ENCODE measurements at places on chromosomes 5 and 9.

- no peak for DNase-seq
Observed at GRCh38 chr9:17065062-17065461, 69.8 kb upstream of the CNTLN start.

GRCh38 chr9:90921969-90922368 is 120.3 kb downstream of the SYK start:
- DNase-seq = no peak

- DNase-seq = no peak
Observed at GRCh38 chr9:35436933-35437332, 53.0 kb upstream of the RUSC2 start.

GRCh38 chr5:170330568-170331054 is 33.0 kb upstream of the LCP2 start:
- no peak for DNase-seq

GRCh38 chr5:82982846-82983245 is 94.3 kb downstream of the TMEM167A start:
- no peak for DNase-seq

GRCh38 chr5:149322518-149322917 is 22.8 kb upstream of the GRPEL2 start:
- DNase-seq = no peak

DNA sequence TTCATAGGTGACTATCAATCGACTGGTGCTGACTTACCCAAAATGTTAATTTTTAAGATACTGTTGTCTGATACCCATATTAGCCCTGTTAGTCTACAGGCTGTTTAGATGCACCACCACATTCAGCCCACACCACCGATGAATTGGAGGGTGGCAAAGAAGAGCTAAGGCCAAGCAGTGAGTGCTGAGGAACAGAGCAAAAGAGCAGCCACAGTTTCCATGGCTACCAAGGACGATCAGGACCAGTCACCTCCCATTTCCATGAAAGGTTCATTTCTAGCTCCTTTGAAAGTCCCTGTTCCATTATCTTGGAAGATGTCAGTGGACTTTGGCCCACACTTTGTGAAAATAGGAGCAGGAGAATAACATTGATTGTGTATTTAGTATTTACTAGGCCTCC is 362.9 kb downstream of the TRIM32 start:
- no peak for DNase-seq

- no peak for DNase-seq
Observed at GRCh38 chr5:171820561-171820960, 34.9 kb downstream of the SMIM23 start.

DNA sequence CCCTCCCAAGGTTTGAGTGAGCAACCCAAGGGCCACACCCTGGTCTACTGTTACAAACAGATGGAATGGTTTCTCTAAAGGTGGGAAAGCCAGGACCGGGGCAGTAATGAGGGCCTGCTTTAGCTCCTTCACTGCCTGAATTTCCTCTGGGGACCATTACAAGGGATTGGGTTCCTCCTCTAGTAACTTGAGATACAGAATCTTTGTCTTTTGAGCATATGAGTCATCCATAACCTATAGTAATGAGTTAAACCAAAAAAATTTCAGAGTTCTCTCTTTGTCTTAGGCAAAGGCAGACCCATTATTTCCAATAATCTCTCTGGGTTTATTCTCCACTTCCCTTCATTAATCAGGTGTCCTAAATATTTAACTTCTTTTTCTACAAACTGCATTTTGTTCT is 618.8 kb downstream of the HINT1 start:
- peak; percentile 8 for DNase-seq

DNA sequence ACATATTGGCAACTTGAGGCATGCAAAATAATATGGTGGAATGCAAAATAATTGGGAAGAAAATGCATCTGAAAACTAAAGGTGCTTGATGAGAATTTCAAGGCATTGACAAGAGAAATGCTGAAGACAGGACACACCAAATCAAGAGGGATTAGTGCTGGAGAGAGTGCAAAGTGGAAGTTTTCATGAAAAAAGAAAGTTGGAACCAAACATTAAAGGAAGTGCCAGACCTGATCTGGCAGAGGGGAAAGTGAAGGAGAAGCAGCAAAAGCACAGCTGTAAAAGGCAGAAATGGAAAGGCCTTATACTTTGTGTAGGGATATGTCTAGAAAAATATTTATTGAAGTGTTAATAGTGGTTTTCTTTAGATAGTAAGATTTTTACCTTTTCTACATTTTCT is 35.3 kb upstream of the FYB1 start:
- no peak for DNase-seq

GRCh38 chr5:175104677-175105076 is 339.3 kb downstream of the DRD1 start:
- DNase-seq = no peak

- DNase-seq = peak; percentile 34
Observed at GRCh38 chr9:26058111-26058895, 380.1 kb upstream of the TUSC1 start.

DNA sequence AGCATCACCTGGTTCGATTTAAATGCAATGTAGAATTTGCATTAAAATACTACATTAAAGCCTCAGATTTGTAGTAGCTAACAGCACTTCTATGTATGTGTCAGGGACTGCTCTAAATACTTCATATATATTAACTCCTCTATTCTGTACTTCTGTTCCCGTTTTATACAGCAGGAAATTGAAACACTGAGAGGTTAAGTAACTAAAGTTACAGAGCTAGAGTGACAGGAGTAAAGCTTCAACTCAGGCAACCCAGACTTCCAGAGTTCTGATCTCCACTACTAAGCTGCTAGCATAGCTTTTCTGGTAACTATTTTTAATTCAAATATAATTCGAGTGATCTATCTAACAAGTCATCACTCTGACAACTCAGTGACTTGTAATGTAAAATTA is 619 bp upstream of the APC start:
- DNase-seq = peak; percentile 6

- DNase-seq = no peak
Observed at GRCh38 chr5:151208481-151208914, 15.4 kb downstream of the CCDC69 start.

- no peak for DNase-seq
Observed at GRCh38 chr5:96747720-96748119, 60.0 kb downstream of the ERAP1 start.

DNA sequence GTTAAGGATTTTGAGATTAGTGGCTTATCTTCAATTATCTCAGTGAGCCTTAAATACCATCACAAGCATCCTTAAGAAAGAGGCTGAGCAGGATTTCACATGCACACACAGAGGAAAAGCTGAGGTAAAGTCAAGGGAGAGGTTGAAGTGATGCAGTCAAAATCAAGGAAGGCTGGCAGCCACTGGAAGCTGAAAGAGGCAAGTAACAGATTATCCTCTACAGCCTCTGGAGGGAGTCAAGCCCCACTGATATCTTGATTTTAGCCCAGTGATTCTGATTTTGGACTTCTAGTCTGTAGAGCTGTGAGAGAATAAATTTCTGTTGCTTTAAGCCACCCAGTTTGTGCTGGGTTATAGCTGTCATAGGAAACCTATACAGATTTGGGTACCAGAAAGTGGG is 80.1 kb downstream of the ANKRD31 start:
- DNase-seq = peak; percentile 4

- peak; percentile 99 for DNase-seq
Observed at GRCh38 chr5:169695919-169696490, 58.9 kb downstream of the DOCK2 start.

DNA sequence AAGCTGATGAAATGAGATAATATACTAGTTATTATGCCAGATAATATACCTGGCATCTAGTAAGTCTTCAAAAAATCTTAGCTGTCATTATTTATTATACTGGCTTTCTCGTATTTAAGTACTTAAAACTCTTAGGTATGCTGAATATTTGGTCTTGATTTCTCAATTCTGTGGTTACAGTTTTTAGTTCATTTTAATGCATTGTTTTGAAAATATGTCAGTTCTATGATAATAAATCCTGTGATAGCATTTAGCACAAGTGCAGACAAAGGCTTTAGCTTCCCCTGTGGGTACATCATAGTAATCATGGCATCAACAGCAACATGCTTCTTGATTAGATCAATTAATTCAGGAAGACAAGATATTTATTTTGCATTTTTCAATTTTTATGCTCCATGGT is 133.0 kb downstream of the SMC2 start:
- DNase-seq = peak; percentile 20

DNA sequence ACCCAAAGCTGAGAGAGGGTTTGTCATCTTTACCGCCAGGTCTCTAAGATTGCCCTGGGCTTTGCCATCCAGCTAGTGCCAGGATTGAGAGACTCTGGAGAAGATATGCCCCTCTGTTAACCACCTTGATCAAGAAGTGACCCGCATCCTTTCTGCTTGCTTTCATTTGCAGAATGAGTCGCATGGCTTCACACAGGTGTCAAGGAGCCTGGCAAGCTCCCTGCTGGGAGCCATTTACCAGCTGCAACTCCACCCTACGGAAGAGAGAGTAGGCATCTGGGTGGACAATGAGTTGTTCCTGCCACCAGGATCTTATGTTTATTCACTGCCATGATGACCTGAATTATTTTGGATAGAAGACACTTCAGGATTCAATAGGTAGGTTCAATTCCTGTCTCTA is 43.0 kb downstream of the HSD17B3 start:
- DNase-seq = no peak

- no peak for DNase-seq
Observed at GRCh38 chr9:88143179-88143578, 4.9 kb upstream of the SPATA31C2 start.

GRCh38 chr5:139631520-139632165 is 16.5 kb upstream of the CXXC5 start:
- no peak for DNase-seq

- DNase-seq = peak; percentile 96
Observed at GRCh38 chr5:172412724-172413286, 41.5 kb downstream of the SH3PXD2B start.

DNA sequence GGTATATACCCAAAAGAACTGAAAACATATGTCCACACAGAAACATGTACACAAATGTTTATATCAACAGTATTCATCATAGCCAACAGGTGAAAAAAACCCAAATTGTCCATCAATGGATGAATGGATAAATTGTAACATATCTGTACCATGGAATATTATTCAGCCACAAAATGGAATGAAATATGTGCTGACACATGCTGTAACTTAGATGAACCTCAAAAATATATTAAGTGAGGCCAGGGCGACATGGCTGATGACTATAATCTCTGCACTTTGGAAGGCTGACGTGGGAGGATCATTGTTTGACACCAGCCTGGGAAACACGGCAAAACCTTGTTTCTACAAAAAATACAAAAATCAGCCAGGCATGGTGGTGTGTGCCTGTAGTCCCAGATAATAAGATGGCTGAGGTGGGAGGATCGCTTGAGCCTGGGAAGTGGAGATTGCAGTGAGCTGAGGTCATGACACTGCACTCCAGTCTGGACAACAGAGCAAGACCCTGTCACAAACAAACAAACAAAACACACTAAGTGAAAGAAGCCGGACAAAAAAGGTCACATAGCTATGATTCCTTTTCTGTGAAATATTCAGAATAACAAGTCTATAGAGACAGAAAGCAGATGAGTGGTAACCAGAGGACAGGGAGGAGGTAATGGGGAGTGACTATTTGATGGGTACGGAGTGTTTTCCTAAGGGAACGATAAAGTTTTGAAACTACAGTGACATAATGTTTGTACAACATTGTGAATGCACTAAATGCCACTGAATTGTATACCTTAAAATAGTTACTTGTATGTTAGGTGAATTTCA is 11.4 kb downstream of the KYAT1 start:
- DNase-seq = no peak

GRCh38 chr5:147822686-147823491 is 8.6 kb downstream of the SPINK1 start:
- peak; percentile 52 for DNase-seq

GRCh38 chr5:144189800-144190429 is 19.2 kb downstream of the KCTD16 start:
- DNase-seq = peak; percentile 88

DNA sequence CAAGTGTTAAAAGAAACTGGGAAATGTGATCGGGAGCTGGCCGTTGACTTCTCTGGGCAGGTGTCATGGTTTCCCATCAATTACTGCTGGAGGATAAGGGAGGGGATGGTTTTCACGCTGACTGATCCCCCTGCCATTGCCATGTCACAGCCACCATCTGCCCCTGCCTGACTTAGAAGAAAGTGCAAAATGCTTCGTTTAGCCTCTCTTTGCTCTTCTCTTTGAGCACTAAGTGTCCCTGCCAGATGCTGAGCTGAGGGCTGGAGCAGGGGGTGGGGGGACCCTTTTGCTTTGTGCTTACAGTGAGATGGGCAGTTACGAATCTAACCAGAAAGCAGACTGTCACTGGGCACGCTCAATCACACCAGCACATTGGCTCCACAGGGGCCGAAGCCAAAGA is 138.4 kb upstream of the ALDH1B1 start:
- DNase-seq = no peak

DNA sequence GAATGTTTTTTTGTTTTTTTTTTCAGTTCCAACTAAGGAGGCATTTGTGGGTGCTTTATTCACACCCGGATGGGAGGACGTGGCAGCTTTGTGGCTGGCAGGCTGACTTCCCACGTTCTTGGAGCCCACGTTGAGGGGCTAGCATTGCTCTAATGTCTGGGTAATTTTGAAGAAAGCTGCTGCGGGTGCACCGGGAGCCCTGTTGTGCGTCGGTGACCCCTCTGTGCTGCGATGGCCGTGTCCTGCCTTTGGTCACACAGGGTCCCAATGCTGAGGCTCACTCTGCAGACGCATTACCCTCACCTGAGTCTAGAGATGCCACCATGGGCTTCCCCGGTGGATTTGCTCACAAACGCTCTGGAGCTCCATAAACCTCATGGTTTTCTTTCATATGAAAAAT is 34.2 kb downstream of the NDUFS6 start:
- no peak for DNase-seq

DNA sequence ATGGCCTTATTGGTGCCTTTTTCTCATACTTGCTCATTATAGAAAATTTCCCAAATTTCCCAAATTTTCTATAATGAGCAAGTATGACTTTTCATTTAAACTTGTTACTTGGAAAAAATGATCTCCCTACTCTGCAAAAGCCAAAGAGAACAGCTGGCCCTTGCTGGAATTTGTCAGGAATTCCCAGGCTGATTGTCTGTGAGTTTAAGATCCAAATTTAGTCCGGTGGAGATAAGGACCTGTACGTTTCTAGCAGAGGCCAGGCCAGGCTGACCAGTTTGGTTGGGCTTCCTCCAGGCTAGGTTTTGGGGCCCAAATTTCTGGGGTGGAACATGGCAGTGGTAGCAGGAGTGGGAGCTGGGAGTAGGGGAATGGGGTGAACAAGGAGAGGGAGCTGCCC is 51.9 kb downstream of the NEURL1B start:
- DNase-seq = no peak

DNA sequence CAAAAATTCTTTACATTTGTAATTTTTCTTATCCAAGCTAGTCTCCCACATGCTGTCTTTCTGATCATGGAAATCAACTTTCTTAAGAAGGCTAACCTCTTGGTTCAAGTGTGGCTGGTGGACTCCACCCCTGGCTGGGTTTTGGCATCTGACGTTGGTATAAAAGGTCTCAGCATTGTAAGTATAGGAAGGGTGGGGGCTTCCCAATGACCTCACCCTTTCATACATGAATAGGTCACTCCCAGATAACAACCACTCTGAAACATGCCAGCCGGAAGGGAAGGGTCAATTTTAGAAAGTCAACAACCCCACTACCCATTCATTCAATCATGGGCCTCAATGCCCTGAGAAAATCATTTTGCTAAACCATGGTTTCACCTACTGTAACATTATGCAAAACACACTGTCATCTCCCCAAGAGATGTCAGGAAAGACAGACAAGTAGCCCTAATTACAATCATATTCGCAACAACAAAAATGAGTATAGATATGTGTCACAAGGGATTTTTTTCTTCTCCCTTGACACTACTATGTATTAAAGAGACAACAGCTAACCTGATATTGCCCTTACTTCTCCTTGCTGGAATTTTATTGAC is 31.9 kb upstream of the PCSK5 start:
- no peak for DNase-seq
